Esophagus mucosa (tissue), 1 donor: ENCODE measurements at places on chromosomes 4 and X.

DNA sequence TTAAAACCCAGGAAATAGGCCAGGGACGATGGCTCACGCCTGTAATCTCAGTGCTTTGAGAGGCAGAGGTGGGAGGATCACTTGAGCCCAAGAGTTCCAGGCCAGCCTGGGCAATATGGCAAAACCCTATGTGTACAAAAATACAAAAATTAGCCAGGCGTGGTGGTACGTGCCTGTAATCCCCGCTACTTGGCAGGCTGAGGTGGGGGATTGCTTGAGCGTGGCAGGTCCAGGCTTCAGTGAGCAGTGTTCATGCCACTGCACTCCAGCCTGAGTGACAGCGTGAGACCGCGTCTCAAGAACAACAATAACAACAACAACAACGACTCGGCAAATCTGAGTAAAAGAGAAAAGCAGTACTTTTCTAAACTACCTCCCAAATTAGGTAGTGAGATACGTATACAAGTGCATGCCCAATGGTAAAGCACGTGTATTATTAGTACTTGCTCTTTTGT lies 13.0 kb upstream of the NDUFC1 start:
- ATAC-seq = no peak

- peak; percentile 51 for ATAC-seq
These were observed 65.1 kb upstream of the CCDC160 start for GRCh38 chrX:134171661-134172587.

DNA sequence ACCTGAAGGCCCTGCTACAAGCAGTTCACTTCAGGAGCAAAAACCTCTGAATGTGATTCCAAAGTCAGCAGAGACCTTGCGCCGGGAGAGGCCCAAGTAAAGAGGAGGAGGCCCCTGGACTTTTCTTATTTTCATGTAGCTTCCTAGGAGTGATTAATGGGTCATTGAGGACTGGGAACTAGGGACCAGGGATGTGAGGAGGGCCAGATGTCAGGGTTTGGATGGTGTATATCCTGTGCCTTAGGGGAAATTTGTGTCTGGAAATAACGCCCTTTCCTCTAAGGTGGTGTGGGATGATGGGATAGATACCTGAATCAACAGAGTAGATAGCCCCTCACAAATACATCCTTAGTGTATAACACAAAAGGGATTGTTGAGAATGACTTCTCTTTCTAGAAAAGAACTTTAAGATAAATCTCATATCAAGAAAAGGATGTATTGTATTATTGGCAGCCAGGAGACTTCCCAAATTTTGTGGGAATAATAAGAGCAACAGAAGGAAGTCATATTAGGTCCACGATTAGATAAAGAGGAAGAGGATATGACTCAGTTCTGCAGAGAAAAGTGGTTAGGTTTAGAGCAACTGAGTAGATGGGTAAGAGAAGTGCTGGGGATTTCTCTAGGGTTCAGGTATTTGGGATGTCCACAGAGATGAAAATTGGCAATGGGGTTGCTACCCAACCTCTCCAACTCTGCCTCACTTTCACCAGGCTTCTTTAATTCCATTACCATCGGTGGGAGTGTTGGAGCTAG lies 1.1 kb downstream of the ITGB1BP2 start:
- ATAC-seq = no peak

DNA sequence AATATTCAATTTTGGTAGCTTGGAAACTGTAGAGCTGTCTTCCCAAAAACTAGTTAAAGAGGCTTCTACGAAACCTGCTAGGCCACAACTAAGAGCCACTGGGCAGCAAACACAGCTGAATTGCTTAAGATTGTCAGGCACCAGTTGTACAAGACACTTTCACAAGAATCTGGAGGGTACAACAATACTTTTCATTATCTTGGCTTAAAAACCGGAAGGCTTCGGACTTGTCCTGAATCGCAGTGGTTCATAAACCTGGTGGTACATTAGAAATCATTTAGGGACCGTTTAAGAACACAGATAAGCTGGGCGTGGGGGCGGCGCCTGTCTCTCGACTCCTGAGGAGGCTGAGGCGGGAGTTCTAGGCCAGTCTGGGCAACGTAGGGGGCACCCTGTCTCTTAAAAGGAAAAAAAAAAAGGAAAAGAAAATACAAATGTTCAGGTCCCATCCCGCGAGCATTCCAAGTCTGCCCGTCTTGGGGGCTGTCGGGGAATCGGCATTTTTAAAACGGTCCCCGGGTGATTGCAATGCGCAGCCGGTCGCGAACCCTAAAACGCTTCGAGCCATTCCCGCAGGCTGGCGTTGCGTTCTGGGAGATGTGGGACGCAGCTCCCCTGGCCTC lies 763 bp downstream of the PYURF start:
- no peak for ATAC-seq

- ATAC-seq = no peak
These were observed 3.3 kb downstream of the CDK16 start for GRCh38 chrX:47221756-47222155.

- ATAC-seq = no peak
These were observed 87.3 kb downstream of the SCD5 start for GRCh38 chr4:82711158-82711785.

DNA sequence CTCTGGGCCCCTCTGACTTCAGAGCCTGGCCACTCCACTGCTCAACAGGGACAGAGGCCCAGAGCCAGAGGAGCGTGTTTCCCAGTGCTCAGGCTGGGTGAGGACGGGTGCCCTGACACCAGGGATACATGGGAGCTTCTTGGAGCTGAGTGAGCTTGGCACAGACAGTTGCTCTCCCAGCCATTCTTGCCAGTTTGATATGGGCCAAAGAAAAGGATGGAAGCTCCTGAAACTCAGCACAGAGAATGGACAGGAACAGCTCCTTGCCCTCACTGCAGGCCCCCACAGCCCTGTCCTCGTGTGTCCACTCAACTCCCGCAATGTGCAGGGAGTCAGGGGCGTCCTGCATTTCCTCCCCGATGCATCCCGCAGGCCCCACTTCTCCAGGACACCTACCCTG lies 38.8 kb downstream of the NSG1 start:
- peak; percentile 14 for ATAC-seq

- ATAC-seq = no peak
These were observed 143.7 kb downstream of the AFAP1 start for GRCh38 chr4:7795983-7796382.
